ENCODE measurements at places on chromosomes 2 and 18.

DNA sequence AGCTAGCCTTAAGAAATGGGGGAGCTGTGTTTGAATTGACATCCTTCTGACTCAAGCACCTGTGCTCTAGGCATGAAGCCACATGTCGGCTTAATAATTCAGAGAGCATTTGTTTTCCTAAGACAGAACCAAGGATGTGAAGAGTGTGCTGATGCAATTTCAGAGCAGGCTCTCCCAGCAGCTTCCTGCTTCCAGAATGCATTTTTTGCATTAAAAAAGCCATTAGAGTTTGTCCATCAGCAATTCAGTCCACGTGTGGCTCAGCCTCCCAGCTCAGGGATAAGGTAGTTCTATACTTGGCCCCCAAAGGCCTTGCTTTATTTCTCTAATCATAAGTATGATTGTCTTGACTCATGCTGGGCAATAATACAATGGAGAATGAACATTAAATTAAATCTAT lies 37.7 kb downstream of the DOCK10 start:
- no peak for DNase-seq

GRCh38 chr2:120538691-120539423 lies 192.9 kb downstream of the INHBB start:
- no peak for DNase-seq

DNA sequence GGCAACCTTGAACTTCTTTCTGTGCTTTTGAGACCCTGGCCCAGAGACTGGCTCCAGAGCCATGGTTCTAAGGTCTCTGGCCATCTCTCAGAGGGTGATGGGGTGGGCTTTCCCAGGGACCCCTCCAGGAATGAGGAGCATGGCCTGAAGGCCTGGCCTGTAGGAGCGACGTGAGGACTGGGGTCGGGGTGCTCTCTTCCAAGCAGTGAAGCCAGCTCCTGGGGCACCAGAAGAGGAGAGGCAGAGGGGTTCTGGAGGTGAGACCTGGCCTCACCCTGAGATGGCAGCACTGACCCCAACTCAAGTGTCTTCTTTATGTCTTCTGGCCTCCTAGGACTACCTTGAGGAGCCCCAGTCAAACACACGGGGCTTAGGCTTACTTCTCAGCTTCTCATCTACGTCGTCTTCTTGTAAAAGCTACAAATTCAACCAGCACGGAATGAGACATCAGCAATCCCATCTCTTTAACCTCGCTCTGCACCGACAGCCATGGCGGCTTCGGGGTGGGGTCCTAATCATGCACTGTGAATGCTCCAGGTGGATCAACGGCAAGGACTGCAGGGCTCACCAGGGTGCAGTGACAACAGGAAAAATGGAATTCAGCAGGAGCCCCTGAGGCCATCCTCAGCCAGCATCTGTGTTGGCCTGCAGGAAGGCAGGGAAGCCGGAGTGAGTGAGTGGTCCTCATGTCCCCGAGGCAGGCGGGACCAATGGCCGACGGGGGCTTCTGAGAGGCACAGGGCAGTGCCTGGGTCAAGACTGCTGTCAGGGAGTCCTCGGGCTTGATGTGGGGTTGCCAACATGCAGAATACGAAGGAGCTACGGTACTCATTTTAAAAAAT lies 214.1 kb downstream of the HDAC4 start:
- no peak for DNase-seq

- DNase-seq, result no peak
Observed at GRCh38 chr2:173524256-173524955, 169.7 kb downstream of the CDCA7 start.
